Activated CD4-positive, alpha-beta T cell treated with anti-CD3 and anti-CD28 coated beads for 36 hours (primary cell): ENCODE measurements at places on chromosomes 5 and 9.

GRCh38 chr5:114360357-114360756 lies 1.5 kb upstream of the KCNN2 start:
- DNase-seq: no peak
- H3K36me3 ChIP-seq: no peaks in the 10 kb centered on the region
- H3K27me3 ChIP-seq: peaks cover 38% of the 10 kb centered on the region

GRCh38 chr5:133562554-133562953 lies 49.8 kb downstream of the FSTL4 start:
- H3K27ac ChIP-seq: no peak overlapping the region
- no peak overlapping the region for H3K4me3 ChIP-seq
- peaks cover 23% of the 10 kb centered on the region for H3K27me3 ChIP-seq
- H3K4me1 ChIP-seq: no peaks in the 10 kb centered on the region

DNA sequence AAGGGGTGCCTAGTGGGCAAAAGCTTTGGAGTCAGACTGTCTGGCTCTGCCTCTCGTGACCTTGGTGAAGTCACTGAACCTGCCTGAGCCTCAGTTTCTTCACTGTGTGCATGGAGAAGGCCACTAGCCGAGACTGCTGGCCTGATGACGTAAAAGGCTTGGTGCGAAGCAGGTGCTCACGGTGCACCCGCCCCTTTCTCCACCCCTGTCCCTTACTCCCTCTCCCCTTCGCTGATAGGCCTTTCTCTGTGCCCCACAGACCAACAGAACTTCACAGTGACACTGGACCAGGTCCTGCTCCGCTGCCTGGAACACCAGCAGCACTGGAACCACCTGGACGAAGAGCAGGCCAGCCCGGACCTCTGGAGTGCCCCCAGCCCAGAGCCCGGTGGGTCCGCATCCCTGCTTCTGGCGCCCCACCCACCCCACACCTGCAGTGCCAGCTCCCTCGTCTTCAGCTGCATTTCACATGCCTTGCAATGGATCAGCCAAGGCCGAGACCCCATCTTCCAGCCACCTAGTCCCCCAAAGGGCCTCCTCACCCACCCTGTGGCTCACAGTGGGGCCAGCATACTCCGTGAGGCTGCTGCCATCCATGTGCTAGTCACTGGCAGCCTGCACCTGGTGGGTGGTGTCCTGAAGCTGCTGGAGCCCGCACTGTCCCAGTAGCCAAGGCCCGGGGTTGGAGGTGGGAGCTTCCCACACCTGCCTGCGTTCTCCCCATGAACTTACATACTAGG lies 10.4 kb downstream of the FPGS start:
- peaks cover 33% of the 10 kb centered on the region for H3K36me3 ChIP-seq
- no peak for DNase-seq
- no peak overlapping the region for H3K4me3 ChIP-seq
- no peak overlapping the region for H3K27ac ChIP-seq

- DNase-seq: no peak
- no peaks in the 10 kb centered on the region for H3K27me3 ChIP-seq
- H3K4me1 ChIP-seq: no peaks in the 10 kb centered on the region
These were observed 677.5 kb downstream of the ACTL7B start for GRCh38 chr9:108178318-108178717.

DNA sequence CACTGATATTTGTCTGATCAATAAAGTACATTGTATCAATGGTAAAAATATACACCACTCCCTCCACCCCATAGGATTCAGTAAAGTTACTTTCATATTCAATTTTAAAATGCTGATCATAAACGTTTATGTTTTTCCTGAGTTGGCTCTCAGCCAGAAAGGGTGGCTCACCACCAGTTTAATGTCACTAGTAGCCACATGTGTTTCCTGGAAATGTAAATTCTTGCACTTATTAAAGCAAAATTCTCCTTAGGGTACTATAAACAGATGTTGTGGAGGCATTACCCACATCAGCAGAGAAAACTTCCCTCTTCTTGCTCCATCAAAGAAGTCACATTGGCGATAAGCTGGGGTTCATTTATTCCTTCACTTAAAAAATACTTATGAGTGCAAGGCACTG lies 210.3 kb downstream of the SREK1 start:
- DNase-seq: no peak
- no peak overlapping the region for H3K4me3 ChIP-seq
- no peak overlapping the region for H3K27ac ChIP-seq
- no peaks in the 10 kb centered on the region for H3K36me3 ChIP-seq

GRCh38 chr5:118981783-118982182 lies 6.6 kb downstream of the DTWD2 start:
- no peaks in the 10 kb centered on the region for H3K36me3 ChIP-seq
- H3K27ac ChIP-seq: no peak overlapping the region
- H3K27me3 ChIP-seq: no peaks in the 10 kb centered on the region

- DNase-seq: no peak
- no peaks in the 10 kb centered on the region for H3K36me3 ChIP-seq
- H3K27ac ChIP-seq: no peak overlapping the region
- H3K27me3 ChIP-seq: peaks cover 13% of the 10 kb centered on the region
- H3K4me3 ChIP-seq: no peak overlapping the region
- peaks cover 13% of the 10 kb centered on the region for H3K4me1 ChIP-seq
These were observed 9.3 kb upstream of the ADRA1B start for GRCh38 chr5:159906943-159907342.

DNA sequence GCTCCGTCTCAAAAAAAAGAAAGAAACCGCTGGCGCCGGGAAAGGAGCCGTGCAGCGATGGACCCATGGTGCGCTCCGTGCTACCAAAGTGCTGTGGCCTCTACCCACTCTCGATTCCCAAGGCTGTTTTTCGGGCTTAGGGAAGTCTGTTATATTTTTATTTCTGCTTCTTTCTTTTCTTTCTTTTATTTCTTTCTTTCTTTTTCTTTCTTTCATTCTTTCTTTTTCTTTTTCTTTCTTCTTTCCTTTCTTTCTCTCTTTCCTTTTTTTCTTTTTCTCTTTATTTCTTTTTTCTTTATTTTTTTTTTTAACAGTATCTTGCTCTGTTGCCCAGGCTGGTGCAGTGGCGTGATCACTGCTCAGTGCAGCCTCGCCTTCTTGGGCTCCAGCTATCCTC lies 87.5 kb downstream of the ANXA2R start:
- H3K27ac ChIP-seq: peak overlapping the region; percentile 91
- no peaks in the 10 kb centered on the region for H3K27me3 ChIP-seq
- peaks cover 5% of the 10 kb centered on the region for H3K36me3 ChIP-seq
- peaks cover 17% of the 10 kb centered on the region for H3K4me1 ChIP-seq
- no peak for DNase-seq
- peak overlapping the region; percentile 83 for H3K4me3 ChIP-seq

GRCh38 chr9:38010918-38011704 lies 57.9 kb downstream of the SHB start:
- no peaks in the 10 kb centered on the region for H3K27me3 ChIP-seq
- H3K27ac ChIP-seq: no peak overlapping the region
- peaks cover 17% of the 10 kb centered on the region for H3K4me1 ChIP-seq
- H3K4me3 ChIP-seq: no peak overlapping the region
- H3K36me3 ChIP-seq: no peaks in the 10 kb centered on the region
- no peak for DNase-seq

DNA sequence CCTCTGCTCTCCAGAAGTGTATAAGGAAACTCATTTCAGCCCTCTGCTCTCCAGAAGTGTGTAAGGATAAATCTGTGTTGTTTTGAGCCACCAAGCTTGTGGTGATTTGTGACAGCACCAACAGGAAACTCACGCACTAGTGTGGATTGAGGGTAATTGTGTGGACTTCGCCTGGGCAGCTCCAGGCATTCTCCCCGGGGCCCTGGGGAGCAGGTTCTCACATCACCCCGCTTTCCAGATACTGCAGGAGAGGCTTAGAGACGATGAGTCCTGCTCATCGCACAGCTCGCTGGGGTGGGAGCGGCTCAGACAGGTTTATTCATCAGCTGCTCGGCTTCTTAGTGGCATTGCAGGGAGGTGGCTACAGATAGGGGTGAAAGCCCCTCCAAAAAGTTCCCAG lies 38.4 kb upstream of the RNF130 start:
- H3K36me3 ChIP-seq: peaks cover 9% of the 10 kb centered on the region
- no peak overlapping the region for H3K27ac ChIP-seq
- no peak for DNase-seq
- H3K27me3 ChIP-seq: peaks cover 5% of the 10 kb centered on the region

DNA sequence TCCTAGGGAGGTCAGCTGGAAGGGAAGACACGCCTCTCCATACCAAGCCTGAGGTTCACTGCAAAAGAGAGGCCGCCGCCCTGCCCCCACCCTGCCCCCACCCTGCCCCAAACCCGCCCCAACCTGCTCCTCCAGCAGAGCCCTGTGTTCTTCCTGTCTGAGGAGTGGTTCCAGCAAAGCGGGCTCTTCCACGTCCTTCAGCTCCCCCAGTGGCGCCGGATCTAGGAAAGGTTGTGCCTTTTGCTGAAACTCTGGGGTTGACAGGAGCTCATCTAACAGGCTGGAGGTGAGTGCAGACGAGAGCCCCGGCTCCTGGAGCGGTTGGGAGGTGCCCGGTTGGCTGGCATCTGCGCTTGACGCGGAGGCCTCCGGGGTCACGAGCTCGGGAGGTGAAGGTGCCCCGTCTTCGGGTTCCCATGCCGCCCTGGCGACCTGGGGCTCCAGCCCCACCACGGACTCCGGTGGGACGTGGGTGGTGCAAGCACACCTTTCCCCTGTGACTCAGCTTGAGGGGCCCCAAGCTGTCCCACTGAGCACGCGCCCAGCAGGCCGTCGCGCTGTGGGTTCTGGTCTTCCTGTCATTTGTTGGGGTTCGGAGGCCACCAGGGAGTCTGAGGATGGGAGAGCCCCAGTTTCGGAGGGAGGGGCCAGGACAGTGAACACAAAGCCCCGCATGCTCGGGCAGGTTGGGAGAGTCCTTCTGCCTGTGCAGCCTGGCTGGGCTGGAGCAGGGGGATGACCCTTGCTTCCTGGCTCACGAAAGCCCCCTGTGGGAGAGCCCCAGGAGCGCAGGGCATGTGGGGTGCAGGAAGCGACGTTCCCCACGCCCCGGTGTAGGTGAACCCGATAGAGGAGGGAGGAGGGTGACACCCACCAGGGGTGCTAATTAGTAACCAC lies 1467.1 kb downstream of the FOXD4L5 start:
- peaks cover 15% of the 10 kb centered on the region for H3K27me3 ChIP-seq
- H3K36me3 ChIP-seq: peaks cover 7% of the 10 kb centered on the region

DNA sequence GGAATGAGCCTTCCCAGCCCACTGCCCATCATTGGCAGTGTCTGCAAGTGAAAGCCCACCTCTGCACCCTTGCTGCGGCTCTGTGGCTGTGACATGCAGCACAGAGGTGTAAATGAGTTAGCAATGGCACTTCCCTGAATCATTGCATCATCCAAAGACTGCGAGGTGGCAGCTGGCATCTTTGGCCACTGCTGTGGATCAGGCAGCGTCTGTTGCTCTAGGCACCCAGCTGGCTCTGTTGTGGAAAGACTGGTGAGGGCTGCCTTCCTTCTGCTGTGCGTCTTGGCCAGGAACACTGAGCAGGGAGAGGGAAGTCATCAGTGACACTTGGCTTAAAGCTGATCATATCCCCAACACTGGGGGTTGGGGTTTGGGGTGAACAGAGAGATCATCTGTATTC lies 64.5 kb downstream of the MFAP3 start:
- H3K4me3 ChIP-seq: no peak overlapping the region
- no peaks in the 10 kb centered on the region for H3K4me1 ChIP-seq
- peaks cover 2% of the 10 kb centered on the region for H3K27me3 ChIP-seq
- DNase-seq: no peak
- no peaks in the 10 kb centered on the region for H3K36me3 ChIP-seq
- no peak overlapping the region for H3K27ac ChIP-seq

DNA sequence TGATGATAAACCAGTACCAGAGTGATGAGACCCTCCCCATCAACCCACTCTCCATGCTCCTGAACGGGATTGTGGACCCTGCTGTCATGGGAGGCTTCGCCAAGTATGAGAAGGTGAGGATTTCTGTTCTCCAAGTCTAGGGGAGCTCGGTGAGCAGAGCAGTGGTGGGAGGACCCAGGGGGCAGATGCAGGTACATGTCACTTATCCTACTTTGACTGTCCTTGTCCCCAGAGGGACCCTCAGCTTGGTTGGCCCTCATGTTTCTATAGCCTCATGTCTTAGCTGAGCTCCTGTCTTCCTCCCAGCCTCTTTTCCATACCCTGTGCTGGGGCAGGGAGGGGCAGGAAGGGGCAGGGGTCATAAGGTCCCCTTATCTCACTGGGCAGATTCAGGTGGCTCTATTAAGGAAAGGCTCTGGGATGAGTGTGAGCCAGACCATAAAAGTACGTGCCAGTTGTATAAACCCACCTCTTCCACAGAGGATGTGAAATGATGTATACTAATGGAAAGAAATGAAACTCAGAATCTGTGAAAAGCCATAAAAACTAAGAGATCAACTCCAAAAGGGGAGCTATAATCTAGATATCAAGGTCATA lies 38.0 kb upstream of the FOXI1 start:
- peaks cover 64% of the 10 kb centered on the region for H3K36me3 ChIP-seq
- H3K4me3 ChIP-seq: no peak overlapping the region
- no peak for DNase-seq
- no peaks in the 10 kb centered on the region for H3K27me3 ChIP-seq

GRCh38 chr5:118397236-118397635 lies 591.1 kb downstream of the DTWD2 start:
- H3K27ac ChIP-seq: no peak overlapping the region
- no peak overlapping the region for H3K4me3 ChIP-seq
- no peaks in the 10 kb centered on the region for H3K36me3 ChIP-seq
- DNase-seq: no peak

DNA sequence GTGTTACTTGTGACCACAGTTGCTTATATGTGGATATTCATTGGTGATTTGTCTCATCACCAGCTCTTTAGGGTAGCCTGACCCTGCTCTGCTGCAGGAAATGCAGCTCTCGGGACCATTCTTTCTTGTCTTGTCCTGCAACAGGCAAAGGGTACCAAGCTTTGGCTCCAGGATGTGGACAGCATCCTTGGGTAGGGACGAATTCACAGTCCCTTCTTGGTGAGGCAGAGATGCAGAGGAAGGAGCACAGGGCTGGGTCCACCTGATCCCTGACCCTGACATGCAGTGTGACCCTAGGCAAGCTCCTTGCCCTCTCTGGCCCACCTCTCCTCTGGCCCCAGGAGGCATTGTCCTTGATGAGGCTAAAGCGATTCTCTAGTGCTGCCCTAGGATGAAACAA lies 37.0 kb upstream of the SYNPO start:
- H3K4me1 ChIP-seq: no peaks in the 10 kb centered on the region
- H3K4me3 ChIP-seq: no peak overlapping the region
- H3K27me3 ChIP-seq: no peaks in the 10 kb centered on the region
- DNase-seq: no peak
- H3K27ac ChIP-seq: no peak overlapping the region
- no peaks in the 10 kb centered on the region for H3K36me3 ChIP-seq

DNA sequence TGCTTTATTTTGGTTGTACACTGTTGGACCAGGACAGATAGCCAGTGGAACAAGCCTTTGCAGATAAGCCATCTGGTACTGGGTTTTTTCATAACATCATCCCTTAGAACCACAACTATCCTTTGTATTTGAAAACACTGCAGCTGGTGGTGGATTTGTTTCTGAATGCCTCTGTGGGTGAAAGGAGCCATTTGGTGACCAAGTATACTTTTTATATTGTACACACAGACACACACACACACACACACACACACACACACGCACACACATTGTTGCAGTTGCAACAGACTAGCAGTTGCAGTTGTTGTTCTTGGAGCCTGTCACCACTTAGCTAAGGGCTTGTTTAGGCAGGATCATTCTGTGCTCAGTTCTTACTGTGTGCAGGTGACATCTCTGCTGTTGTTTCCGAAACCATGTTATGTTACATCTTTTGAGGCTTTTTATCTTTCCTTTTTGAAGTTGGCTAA lies 22.9 kb upstream of the CAVIN4 start:
- H3K27ac ChIP-seq: no peak overlapping the region
- H3K4me3 ChIP-seq: no peak overlapping the region
- no peaks in the 10 kb centered on the region for H3K36me3 ChIP-seq
- DNase-seq: no peak
